ENCODE measurements at places on chromosomes 12 and 14.

GRCh38 chr12:112352921-112353320 is 29.3 kb downstream of the HECTD4 start:
- no peak for DNase-seq

DNA sequence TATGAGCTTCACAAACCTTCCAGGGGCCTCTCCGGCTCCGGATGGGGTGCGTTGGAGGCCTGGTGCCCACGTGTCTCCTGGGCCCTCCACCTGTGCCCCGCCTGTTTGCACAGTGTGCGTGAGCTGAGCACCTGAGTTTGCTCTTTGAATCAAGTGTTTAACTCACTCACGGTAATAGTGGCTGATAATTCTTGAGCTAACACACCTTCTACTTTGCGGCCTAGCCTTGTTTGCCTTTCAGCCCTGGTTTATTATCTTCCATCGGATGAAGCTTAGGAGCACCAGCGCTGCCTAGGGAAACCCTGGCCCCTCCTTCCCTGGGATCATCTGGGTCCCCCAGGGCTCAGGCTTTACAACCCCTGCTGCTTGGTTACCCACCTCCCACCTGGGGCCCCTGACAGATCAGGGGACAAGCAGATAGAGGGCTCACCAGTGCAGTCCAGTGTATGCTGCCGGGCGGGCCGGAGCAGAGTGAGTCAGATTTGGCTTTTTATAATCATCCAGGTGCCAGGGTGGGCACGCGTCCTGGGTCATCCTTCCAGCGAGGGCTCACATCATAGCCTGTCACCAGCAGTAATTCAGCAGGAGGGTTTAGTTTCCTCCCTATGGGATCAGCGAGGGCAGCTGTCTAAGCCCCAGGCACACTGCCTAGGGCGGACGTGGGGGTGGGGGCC is 62.8 kb upstream of the RFLNA start:
- no peak for DNase-seq

- DNase-seq: no peak
Measured at GRCh38 chr12:119699199-119699760, 31.3 kb downstream of the PRKAB1 start.

DNA sequence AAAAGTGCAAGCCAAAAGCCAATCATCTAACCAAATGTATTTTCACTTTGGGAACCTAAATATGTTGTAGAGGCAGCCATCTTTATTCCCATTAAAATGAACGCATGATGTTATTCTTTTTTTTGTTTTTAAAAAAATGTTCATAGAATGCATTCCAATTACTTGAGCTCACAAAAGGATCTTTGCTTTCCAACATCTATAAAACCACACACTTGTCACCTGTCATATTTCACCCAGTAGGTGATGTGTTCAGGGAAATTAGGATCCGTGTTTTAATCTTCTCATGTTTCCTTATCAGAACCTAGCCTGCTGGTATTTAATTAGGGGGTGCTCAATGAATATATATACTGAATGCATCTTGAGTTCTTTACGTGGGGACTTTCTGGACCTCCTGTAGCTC is 13.6 kb downstream of the TTC8 start:
- no peak for DNase-seq

DNA sequence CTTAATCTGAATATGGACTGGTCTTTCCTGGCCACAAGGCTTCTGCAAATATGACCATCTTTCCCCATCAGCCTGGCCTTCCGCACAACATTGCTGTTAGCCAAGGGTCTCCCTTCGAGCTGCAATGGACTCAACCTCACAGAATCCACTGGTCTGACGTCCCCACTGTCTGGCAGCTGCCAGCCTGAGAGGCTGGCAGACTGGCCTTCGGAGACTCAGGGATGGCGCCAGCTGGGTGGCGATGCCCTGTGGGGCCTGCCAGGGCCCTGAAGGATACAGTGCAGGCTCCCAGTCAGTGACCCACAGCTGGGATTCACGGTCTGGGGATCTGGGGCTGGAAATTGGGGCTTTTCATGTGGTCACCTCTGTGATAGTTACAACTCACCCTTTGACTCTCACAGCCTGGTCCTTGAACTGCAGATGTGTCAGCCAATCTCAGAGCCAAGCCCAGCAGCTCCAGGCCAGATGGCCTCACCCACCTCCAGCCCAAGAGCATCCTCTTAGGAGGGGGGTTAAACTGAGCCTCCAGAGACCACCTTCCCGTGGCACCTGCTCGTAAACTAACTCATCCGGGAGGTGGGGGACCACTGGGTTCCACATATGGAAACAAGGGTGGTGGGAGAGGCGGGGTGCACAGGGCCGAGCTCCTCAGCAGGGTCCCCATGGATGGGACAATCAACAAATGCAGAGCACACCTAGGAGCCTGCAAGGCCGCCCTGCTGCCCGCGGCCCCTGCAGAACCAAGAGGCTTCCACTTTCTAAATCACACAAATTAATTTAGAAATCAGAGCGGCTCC is 21.1 kb upstream of the C14orf180 start:
- no peak for DNase-seq

DNA sequence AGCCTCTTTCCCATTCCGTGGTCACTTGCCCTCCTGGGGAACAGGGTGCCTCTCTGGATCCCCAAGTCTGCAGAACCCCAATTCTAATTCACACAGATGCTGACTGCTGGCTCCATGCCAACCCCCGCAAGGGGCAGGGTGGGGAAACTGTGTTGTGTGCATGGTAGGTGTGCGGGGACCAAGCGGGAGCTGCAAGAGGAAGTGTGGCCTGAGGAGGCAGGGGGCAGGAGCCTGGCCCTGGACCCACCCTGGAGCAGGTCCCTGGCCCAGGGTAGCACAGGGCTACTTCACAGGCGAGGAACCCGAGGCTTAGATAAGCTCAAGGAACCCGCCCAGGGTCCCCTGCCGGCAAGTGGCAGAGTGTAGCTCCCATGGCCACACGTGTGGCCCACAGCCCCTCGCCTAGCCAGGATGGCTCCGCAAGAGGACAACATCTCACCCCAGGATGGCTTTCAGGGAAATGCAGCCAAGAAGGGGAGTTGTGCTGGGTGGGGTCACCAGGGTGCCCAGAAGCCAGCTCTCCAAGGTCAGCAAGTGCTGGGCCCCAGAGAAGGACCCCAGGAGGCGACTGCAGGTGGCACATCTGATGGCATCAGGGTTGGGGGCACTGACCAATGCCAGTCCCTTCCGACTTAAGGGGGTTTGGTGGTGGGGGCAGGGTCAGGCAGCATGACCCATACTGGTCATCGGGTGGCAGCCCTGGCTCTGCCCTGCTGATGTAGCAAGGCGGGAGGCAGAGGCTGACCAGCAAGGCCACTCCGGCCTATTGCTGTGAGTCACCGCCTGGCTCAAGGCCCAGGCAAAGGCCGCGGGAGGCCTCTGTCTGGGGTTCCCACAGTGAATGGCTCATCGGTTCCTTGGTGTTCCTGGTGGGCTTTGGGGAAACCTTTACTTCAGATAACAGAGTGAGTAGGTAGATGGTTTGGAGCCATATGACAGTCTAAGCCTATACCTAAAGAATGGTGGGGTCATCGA is 37.3 kb upstream of the EML1 start:
- peak; percentile 27 for DNase-seq

DNA sequence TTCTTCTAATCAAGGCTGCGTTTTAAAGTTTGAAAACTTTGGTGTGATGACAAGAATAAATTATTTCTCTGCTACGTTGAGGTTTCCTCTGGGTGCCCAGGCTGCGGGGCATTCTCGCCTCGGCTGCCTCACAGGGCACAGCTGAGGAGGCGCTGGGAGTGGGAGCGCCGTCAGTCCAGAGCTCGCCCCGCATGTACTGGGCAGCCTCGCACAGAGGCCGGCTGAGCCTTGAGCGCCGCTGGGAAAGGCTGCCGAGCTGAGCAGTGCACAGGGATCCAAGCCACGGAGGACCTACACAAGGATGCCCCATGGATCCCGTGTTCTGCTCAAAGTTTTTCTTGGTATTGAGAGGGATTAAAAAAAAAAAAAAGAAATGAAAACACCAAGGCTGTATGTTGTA is 11.6 kb downstream of the RFX4 start:
- no peak for DNase-seq

DNA sequence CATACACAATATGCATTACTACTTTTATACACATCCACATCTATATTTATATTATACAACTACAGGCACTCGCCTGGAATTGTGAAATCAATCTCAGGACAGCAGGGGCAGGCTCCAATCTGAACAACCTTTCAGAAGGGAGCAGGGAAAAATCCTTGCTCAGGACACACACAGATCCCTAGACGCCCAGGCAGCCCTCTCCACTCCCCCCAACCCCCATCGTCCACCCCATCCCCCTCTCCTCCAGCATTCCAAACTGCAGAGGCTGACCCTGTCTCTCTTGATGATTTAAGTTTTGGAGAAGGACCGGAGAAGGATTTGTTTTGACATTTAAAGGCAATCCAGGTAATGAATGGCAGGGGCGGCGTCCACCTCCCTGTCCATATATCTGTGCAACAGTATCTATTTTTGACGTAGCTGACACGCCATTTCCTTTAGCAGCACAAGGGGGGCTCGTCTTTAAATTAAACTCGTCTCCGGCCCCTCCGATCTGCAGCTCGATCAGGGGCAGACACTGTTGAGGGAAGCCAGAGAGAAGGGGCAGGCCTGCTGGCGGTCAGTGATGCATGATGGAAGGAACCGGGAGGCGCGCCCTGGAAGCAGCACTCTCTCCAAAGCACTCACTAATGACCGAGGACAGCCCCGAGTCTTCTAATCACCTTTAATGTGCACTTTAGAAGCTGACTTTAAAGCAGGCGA is 95.0 kb upstream of the TBX5 start:
- no peak for DNase-seq

DNA sequence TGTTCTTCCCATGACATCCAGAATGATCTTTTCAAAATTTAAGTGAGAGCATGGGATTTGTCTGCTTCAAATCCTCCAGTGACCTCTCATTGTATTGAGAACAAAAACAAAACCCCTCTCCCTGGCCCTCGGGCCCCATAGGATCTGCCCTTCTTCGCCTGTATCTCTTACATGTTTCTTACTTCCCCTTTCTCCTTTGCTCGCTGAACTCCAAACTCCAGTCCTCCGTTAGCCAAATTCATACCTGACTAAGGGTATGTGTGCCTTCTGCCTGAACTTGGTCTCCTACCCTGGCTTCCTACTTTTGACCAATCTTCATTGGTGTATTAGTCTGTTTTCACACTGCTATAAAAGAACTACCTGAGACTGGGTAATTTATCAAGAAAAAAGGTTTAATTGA is 13.2 kb upstream of the TSPAN11 start:
- no peak for DNase-seq

DNA sequence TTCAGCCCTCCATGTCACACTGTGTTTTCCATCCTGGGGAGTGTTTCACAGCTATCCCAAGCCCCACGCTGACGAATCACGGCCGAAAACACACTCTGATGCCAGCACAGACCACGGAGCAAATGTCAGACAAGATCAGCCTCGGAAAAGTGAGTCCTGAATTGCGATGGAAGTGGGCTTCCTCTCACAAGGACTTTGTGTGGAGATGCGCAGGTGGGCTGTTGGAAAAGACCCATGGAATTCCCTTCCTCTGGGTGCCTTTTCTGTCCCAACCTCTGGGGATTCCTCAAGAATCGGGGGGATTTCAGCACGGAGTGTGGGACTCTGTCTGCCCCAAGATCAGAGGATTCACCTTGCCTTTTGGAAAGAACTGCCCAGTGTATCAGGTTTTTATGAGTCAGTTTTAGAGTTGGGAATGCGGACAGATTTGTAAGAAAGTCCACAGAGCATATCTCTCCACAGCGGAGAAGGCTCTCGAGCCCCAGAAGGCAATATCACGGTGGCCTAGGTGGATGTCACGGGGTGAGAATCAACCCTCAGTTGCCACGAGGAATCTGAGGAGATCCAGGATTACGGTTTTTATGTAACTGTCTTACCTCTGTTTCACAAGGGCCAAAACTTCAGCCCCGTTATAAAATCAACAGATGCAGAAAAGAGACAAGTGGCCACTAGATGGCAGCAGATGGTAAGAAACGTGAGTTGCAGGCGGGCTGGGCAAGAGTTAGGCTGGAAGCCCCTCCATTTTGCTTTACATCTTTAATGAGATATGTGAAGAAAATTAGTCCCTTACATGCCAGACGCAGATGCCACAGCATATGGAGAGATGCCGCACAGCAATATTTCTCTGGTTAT is 201.9 kb downstream of the DAD1 start:
- DNase-seq: peak; percentile 62

DNA sequence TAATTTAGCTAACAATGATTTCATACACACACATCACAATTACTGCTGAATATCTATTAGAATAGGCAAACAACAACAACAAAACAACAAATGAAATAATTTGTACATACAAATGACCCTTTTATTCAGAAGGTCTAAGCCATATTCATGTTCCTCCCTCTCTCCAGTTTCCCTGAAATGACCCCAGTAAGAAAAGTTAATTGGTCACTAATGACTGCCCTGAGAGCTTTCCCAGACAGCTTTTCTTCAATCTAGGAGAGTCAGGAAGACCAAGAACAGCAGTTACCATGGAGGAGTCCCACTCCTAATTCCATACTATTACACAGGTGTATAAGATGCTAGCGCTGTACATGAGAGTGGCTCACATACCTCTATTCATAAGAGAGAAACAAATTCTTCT is 121.2 kb upstream of the GRIP1 start:
- no peak for DNase-seq

DNA sequence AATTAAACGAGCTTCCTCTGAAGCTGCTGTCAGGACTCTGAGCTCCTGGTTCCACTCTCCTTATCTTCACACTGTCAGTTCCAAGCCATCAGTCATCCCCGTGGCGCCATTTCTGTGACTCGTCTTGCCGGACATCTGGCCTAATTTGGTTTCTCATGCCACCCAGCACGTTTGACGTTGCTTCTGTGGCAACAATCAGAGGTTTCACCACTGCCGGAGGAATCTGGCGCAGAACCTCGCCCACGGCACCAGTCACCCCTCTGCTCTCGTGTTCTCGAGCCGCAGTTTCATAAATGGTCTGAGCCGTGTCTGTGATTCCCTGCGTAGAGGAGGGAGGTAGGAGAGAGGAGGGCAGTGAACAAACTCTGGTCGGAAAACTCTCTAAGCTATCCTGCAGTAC is 29.7 kb downstream of the BDKRB1 start:
- no peak for DNase-seq

- DNase-seq: no peak
Measured at GRCh38 chr14:22886500-22887259, 3.7 kb downstream of the REM2 start.

DNA sequence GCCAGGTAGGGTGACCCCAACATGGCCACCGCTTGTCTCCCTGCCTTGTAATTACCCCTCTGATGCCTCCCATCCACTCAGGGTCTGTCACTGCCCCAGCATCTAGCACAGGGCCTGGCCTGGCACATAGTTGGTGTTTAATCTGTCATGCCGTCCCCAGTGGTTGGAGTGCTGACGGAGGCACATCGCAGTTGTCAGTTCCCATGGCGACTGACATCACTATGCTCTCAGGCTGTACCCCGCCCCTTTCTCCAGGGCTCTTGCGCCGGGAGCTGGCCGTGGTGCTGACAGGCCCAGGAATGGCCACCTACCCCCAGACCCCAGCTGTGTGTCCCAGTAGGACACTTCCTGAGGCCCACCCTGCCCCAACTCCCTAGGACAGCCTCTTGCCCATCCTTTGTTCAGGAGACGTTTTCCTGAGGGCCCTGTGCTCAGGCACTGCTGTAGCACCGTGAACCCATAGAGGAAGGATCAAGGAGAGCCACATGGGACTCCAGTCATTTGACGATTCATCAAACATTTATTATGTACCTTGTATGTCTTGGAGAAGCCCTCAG is 23.0 kb downstream of the FAM222A start:
- peak; percentile 5 for DNase-seq

- DNase-seq: no peak
Measured at GRCh38 chr12:7695237-7695560, 376 bp downstream of the GDF3 start.

GRCh38 chr12:46343118-46343852 is 29.3 kb downstream of the SLC38A2 start:
- DNase-seq: no peak
